ENCODE measurements at places on chromosomes 7 and 10. TPM values are rescaled to one million over a fixed set of nuclear protein-coding genes. Genes with fewer than 3 reads are reported as not detected.

HBP1 gene
- 74.0 TPM for total RNA-seq

- H3K27me3 ChIP-seq: no peaks in the 10 kb centered on the region
- no peak for DNase-seq
- no peak overlapping the region for H3K4me3 ChIP-seq
- no peaks in the 10 kb centered on the region for H3K36me3 ChIP-seq
- peaks cover 37% of the 10 kb centered on the region for H3K4me1 ChIP-seq
Observed at GRCh38 chr7:77330169-77330882, 85.8 kb downstream of the GSAP start.

DNA sequence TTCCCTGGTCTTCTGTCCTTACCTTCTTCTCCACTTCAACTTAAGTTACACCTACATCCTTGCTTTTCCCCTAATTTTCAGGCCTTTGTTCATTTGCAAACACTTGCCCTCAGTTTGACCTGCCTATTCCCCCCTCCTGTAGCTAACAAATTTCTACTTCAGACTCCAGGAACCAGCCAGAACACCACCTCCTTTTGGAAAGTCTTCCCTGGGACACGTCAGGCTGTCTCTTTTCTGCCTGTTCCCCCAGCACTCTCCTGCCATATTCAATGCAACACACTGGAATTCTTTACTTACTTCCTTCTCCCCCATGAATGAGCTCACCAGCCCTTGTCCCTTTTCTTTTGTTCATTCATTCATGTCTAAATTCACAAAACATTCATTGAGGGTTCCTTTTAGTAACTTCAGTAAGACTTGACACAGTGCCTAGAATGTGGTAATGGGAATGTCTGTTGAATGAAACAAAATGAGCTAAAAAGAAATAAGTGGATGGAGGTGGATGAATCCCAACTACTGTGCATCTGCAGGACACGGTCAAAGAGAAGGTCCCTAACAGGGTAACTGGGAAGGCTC lies 478.0 kb downstream of the KCNMA1 start:
- H3K27ac ChIP-seq: no peak overlapping the region
- no peaks in the 10 kb centered on the region for H3K36me3 ChIP-seq
- peaks cover 5% of the 10 kb centered on the region for H3K27me3 ChIP-seq
- no peak for DNase-seq
- no peaks in the 10 kb centered on the region for H3K4me1 ChIP-seq

- no peaks in the 10 kb centered on the region for H3K27me3 ChIP-seq
- H3K4me1 ChIP-seq: no peaks in the 10 kb centered on the region
- H3K4me3 ChIP-seq: no peak overlapping the region
- DNase-seq: no peak
- H3K36me3 ChIP-seq: peaks cover 5% of the 10 kb centered on the region
Observed at GRCh38 chr7:33157781-33158180, 28.4 kb downstream of the BBS9 start.

- no peak overlapping the region for H3K27ac ChIP-seq
- no peaks in the 10 kb centered on the region for H3K27me3 ChIP-seq
- DNase-seq: no peak
- no peaks in the 10 kb centered on the region for H3K36me3 ChIP-seq
- H3K4me1 ChIP-seq: no peaks in the 10 kb centered on the region
Observed at GRCh38 chr7:124575176-124575575, 190.4 kb downstream of the GPR37 start.

DNA sequence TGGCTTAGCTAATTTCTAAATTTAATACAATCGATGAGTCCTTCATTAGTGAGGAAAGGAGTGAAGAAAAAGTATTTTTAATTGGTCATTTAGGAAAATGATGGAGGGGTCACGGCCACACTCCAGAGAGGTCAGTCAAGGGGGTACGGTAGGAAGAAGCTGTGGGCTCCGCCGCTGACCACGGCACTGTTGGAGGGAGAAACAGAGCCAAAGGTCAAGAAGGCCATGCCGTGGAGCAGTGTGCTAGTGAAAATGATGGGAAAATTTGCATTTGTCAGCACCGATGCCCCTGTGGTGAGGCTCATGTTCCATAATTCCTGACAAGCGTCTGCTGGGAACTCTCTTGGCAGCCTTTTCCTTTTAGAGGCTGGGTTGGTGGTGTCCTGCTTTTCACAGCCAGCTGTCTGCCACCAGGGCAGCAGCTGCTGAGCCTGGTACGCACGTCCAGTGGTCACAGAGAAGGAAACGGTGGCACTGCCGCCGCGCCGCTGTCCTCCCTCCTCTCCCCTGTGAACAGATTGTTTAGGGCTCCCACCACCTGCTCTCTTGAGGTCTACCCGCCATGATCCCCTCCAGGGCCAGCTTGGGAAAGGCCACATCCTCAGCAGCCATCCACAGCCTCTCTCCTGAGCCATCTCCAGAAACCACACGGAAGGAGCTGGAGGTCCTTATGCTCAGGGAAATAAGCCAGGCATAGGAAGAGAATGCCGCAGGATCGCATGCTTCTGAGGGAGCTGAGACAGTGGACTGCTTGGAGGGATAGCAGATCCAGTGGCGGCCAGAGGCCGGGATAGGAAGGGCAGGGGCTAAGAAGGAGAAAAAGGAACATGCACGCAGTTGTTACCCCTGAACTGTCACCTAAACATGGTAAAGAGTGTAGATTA lies 263.7 kb upstream of the PPP2R2D start:
- DNase-seq: peak; percentile 34
- no peak overlapping the region for H3K27ac ChIP-seq
- H3K4me3 ChIP-seq: no peak overlapping the region

- no peak overlapping the region for H3K4me3 ChIP-seq
- H3K27ac ChIP-seq: no peak overlapping the region
- peaks cover 9% of the 10 kb centered on the region for H3K27me3 ChIP-seq
- no peak for DNase-seq
Observed at GRCh38 chr10:101273330-101273729, 44.1 kb upstream of the LBX1 start.

GCK gene
- 0.23 TPM for total RNA-seq

- peaks cover 3% of the 10 kb centered on the region for H3K27me3 ChIP-seq
- no peak overlapping the region for H3K4me3 ChIP-seq
- no peak overlapping the region for H3K27ac ChIP-seq
- DNase-seq: no peak
Observed at GRCh38 chr10:104368381-104368780, 14.7 kb downstream of the CFAP58 start.

GRCh38 chr10:98481404-98481945 lies 34.7 kb upstream of the HPS1 start:
- H3K27me3 ChIP-seq: no peaks in the 10 kb centered on the region
- DNase-seq: no peak
- H3K36me3 ChIP-seq: no peaks in the 10 kb centered on the region
- no peaks in the 10 kb centered on the region for H3K4me1 ChIP-seq
- no peak overlapping the region for H3K27ac ChIP-seq
- H3K4me3 ChIP-seq: no peak overlapping the region

GRCh38 chr7:45975367-45975766 lies 54.3 kb upstream of the IGFBP3 start:
- DNase-seq: no peak
- no peak overlapping the region for H3K4me3 ChIP-seq
- peaks cover 13% of the 10 kb centered on the region for H3K4me1 ChIP-seq
- no peaks in the 10 kb centered on the region for H3K27me3 ChIP-seq

GRCh38 chr7:122487131-122487530 lies 182.6 kb upstream of the FEZF1 start:
- H3K4me1 ChIP-seq: no peaks in the 10 kb centered on the region
- no peaks in the 10 kb centered on the region for H3K27me3 ChIP-seq
- H3K4me3 ChIP-seq: no peak overlapping the region
- no peaks in the 10 kb centered on the region for H3K36me3 ChIP-seq
- DNase-seq: no peak
- no peak overlapping the region for H3K27ac ChIP-seq

DNA sequence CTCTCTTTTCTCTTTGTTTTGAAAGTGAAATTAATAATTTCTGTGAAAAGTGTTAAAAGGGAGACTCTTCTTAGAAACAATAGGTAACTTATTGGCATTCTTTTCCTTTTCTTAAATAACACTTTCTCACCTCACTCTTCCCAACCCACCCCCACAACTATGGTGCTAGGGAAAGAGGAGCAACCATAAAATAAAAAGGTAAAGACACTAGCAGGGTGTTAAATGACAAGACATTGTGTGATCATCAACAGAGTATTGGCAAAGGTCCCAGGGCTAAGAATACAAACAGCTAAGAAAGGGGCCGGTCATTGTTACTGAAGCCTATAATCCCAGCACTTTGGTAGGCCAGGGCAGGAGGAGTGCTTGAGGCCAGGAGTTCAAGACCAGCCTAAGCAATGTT lies 183.7 kb downstream of the NEBL start:
- H3K36me3 ChIP-seq: no peaks in the 10 kb centered on the region
- H3K27ac ChIP-seq: no peak overlapping the region
- DNase-seq: no peak

DNA sequence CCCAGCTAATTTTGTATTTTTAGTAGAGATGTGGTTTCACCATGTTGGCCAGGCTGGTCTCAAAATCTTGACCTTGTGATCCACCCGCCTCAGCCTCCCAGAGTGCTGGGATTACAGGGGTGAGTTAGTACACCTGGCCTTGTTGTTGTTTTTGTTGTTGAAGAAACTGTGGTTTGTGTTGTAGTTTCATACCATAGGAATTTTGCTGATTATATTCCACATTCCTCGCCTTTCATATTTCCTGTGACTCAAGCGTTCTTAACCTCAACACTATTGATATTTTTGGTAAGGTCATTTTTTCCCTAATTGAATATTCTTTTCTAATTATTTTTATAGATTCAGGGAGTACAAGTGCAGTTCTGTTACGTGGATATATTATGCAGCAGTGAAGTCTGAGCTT lies 16.7 kb downstream of the LIPF start:
- no peaks in the 10 kb centered on the region for H3K36me3 ChIP-seq
- no peak overlapping the region for H3K27ac ChIP-seq
- no peaks in the 10 kb centered on the region for H3K27me3 ChIP-seq
- no peak overlapping the region for H3K4me3 ChIP-seq
- no peak for DNase-seq
- H3K4me1 ChIP-seq: no peaks in the 10 kb centered on the region

DNA sequence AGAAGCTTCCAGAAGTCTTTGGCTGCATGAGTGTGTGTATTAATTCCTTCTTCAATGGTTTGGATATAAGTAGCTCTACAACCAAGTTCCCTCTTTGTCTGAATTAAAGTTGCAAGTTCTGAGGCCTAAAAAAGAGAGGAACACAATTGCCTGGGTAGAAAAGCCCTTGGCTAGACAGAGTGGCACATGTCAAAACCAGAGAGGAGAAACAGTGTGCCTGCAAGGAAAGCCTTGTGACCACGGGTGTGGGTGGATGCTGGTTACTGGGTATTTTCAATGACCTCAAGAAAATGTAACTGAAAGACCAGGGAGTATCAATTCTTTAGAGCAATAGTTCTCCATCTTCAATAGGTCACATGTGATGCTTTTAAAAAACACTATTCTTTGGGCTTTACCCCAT lies 148.3 kb downstream of the SVIL start:
- H3K27ac ChIP-seq: no peak overlapping the region
- DNase-seq: no peak
- peaks cover 71% of the 10 kb centered on the region for H3K36me3 ChIP-seq
- peaks cover 11% of the 10 kb centered on the region for H3K4me1 ChIP-seq
- H3K27me3 ChIP-seq: no peaks in the 10 kb centered on the region

DNA sequence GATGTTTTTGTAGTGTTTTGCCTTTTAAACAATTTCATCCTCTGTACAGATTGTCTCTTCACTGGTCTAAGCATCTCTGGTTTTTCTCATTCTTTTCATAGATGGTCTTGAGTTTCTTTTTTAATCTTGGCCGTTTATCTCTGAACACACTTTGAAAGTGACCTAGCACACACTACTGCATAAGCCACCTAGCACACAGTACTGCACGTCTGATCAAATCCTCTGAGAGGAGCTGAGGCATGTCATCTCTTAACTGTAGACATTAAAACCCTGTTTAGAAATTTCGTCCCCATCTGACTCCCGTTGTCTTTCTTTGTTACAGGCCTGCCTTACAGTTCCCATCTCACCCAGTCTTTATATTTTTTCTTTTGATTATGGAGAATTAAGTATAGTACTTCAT lies 100.2 kb downstream of the MAPK8 start:
- no peak for DNase-seq
- H3K4me1 ChIP-seq: no peaks in the 10 kb centered on the region
- no peak overlapping the region for H3K4me3 ChIP-seq
- no peaks in the 10 kb centered on the region for H3K27me3 ChIP-seq
- no peak overlapping the region for H3K27ac ChIP-seq

CYP26C1 gene
- total RNA-seq: 0.35 TPM

GRCh38 chr7:107917763-107918651 lies 27.0 kb downstream of the DLD start:
- H3K4me1 ChIP-seq: no peaks in the 10 kb centered on the region
- DNase-seq: no peak
- peaks cover 81% of the 10 kb centered on the region for H3K36me3 ChIP-seq
- no peaks in the 10 kb centered on the region for H3K27me3 ChIP-seq
- H3K4me3 ChIP-seq: no peak overlapping the region
- H3K27ac ChIP-seq: no peak overlapping the region

- peaks cover 38% of the 10 kb centered on the region for H3K4me1 ChIP-seq
- peak overlapping the region; percentile 36 for H3K4me3 ChIP-seq
- no peaks in the 10 kb centered on the region for H3K36me3 ChIP-seq
Observed at GRCh38 chr10:27746397-27747095, 927 bp upstream of the MKX start.

DNA sequence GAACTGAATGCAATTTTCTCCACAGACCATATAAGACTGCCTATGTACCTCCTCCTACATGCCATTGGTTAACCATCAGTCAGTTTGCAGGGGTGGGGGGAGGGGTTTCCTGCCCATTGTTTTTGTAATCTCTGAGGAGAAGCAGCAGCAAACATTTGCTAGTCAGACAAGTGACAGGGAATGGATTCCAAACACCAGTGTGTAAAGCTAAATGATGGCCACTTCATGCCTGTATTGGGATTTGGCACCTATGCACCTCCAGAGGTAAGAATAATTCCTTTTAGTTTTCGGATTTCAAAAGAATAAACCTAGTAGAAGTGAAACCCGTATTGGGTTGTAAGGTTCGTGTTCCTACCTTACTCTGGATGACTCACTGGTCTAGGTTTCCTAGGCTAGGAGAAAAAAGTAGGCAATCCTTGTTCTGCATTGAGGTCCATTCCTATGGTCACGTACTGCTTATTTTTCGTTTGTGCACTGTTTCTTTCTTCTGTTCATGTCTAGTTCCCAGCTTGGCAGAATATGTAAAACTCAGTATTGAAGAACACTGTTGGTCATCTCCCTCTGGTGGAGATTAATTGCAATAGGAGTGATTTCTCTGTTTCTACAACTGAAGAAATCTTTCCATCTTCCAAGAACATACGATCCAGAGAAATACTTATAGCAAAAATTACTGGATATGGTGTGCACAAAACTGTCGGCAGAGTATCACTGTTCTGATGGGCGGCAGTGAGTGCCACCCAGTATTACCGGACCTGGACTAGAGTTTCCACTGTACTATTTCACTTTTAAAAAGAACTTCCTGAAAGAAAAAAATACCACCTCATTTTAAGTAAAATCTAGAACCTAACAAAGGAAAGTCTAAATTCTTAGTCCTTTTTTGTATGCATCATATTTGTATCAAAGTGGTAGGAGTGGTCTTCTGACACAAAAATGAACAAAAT lies at the start of gene AKR1C3:
AKR1C3 (plus strand) TSS at position 150 of the 941 bp plus-strand sequence; CDS start at position 181, 31 bp downstream.
- no peaks in the 10 kb centered on the region for H3K27me3 ChIP-seq
- peaks cover 11% of the 10 kb centered on the region for H3K36me3 ChIP-seq
- H3K4me3 ChIP-seq: peak within 1 kb of the TSS; percentile 52
- no peak for DNase-seq
- peak within 1 kb of the TSS; percentile 39 for H3K27ac ChIP-seq
